ENCODE measurements at places on chromosomes 4 and X. TPM values are rescaled to one million over a fixed set of nuclear protein-coding genes. Genes with fewer than 3 reads are reported as not detected.

The MAGEA9B gene
- not detected for polyA plus RNA-seq

- peak; percentile 43 for DNase-seq
Observed at GRCh38 chr4:121656269-121656641, 40.5 kb downstream of the ANXA5 start.

- DNase-seq, result peak; percentile 54
Observed at GRCh38 chr4:80036949-80037685, 35.9 kb downstream of the ANTXR2 start.

The MXRA5 gene
- polyA plus RNA-seq, result 13.1 TPM
